ENCODE measurements at places on chromosomes 16 and 17.

DNA sequence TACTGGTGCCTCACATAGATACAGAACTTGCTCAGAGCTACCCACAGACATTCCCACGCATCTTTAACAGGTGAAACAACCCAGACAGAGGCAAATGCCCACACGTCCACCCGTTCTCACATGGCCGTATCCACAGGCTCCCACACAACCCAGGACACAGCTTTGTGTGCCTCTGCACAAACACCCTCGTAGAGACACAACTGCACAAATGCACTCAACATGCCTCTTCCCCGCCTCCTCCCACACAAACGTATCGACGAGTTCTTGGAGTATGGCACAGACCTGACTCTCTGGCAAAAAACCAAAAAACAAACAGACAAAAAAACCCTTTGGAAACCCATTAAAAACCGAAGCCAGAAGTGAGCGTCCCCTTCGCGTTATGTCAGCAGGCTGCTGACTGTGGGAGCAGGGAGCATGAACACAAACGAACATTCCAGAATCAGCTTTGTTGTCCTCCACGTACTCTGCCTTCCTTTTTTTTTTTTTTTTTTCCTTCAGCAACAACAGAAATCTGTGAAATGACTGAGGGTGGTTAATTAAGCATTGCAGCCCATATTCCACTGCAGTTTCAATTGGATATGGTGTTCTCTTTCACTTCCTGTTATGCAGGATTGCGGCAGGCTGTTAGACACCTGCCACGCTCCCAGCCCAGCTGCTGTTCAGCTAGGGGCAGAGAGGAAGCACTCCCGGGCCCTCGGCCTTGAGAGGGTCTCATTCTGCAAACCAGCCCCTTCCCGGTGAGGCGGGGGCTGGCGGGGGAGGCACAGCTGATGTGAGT, 313.7 kb downstream of the MAF start:
- no peak for DNase-seq

DNA sequence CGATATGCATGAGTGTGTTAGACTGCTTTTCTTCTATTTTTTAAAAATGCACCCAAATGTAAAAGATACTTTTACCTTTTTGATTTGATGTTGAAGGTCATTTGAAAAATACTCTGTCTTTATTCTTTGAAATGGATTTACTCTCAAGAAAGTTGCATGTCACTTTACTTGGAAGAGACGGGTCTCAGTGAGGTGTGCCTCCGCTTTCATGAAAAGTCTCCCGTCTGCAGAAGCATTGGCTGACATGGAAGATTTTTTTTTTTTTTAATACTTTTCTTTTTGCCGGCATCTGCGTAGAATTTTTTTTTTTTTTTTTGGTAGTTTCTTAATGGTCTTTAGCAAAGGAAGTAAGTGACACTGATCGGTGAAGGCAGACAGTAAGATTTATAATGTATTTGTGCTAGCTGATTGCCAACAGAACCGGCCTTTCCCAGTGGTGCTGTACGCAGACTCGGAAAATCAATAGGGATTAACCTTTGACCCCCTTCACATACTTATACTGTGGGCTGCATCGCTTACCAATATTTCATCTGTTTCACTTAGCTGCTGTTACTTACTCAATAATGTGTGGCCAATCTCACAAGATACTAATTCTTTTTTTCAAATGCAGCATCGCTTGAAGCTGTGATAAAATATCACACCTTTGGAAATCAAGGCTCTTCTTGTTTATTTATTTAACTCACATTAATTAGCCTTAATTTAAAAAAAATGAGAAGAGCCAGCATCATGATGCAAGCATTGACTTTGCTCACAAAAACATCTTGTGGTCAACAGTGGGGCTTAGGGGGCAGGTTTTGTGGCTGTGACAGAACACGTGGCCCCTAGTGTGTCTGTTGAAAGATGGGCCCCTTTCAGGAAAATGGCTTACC, 383.9 kb downstream of the WWOX start:
- DNase-seq: no peak

DNA sequence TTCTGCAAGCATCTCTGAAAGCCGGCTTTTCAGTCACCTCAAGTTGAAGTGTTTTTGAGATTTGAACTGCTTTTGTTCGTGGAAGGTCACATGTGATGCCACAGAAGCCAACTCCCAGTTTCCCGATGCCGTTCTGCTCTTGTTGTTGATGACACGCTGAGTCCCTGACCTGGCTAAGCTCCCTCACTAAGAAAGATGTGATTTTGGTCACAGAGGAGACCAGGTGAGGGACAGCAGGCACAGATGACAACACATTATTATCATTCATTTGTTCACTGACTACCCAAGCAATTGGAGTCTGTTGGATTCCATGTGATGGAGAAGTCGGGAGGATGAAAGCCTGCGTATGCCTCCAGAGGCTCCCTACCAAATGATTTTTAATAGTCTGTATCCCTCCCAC, 822.4 kb upstream of the RBFOX1 start:
- DNase-seq: no peak

DNA sequence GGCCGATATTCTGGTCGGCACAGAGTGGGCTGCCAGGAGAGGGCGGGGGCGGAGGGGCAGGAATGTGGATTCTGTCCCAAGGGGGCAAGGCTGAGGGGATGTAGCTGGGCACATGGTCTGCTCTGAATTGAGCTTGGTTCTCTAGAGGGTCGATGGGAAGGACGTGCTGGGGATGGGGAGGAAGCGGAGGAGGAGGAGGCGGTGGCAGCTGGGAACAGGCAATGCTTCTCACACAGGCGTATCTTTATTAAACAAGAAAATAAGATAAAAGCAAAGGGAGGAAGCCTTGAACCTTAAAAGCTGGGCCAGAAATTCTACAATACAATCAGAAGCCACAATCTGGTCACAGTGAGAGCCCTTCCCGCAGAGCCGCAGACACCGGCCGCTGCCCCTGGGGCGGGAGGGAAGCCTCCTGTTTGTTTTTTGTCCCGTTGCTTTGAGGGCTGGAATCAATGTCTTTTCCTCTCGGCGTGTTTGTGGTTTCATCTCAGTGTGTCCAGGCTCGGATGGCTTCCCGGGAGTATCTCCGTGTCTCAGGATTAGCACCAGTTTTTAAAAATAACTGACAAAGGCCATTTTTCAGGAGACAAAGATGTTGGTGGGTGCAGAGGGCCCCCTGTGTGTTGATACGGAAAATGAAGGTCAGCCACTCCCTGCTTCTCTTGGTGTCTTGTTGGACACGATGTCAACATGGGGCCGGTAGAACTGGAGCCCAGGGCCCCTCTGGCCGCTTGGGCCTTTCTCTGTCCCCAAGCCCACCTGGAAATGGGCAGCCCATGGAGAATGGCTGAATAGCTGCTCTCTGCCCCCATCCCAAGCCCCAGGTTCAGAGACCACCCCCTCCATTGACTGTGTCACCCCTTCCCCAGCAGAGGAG, 12.3 kb upstream of the SLC7A5 start:
- peak; percentile 61 for DNase-seq

GRCh38 chr16:84836234-84836647, 16.5 kb downstream of the CRISPLD2 start:
- DNase-seq: no peak

DNA sequence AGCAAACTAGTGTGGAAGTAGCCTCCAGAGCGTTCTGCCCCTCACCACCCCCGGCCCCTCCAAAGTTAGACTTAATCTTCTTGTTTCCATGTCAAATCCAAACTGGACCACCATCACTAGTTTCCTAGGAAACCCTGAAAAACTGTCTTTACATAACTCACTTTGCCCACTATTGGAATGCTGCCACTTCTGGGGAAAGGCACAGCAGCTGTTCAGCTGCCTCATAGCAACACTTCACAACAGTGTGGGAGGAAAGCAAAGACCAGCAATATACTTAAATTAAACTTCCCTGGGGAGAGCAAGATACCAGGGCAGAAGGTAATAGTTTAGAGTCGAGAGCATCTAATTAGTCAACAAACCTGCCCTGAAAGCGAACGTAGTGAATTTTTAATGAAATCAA, 452.2 kb downstream of the KCNJ2 start:
- no peak for DNase-seq

DNA sequence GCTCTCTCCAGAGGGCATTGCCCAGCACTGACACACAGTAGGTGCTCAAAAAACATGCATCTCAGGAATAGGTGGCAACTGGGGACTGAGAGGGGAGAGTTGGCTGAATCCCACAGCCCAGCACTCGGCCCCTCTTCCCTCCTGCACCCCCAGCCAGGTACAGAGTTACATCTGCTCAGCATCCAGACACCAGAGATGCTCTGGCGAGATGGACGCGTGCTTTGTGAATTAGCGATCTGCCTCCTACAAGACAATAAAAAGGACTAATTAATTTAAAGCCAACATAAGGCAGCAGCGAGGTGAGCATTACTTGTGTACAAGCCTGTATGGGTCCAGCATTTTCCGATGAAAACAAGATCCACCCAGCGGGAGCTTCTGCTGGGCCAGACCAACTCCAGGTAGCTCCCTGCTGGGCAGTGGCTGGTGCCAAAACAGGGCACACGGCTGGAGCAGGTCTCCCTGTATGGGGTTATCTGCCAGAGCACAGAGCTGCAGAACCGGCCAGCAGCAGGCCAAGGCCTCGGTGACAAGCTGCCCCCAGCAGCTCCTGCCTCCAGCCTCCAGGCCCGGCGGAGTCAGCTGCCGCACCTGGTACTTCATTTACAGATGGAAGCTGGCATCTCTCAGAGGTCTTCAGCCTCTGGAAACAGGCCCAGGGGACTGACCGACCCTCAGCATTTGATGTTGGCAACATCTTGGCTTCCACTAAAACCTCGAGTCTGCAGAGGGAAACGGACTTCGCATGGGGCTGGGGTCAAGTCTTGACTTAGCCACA, 219.7 kb upstream of the SDK2 start:
- DNase-seq: no peak

DNA sequence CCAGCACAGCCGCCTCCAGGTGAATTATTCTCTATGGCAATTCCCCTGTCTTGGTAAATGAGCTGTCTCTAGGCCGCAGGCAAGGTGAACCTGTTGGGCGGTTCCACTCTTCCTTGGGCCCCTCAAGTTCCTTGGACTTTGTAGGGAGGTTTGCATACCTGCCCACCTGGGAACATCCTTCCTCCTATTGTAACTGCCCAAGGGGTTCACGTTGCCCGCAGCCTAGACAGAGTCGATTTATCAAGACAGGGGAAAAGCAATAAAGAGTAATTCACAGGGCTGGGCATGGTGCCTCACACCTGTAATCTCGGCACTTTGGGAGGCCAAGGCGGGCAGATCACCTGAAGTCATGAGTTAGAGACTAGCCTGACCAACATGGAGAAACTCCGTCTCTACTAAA, 122.5 kb downstream of the KCNJ18 start:
- no peak for DNase-seq

DNA sequence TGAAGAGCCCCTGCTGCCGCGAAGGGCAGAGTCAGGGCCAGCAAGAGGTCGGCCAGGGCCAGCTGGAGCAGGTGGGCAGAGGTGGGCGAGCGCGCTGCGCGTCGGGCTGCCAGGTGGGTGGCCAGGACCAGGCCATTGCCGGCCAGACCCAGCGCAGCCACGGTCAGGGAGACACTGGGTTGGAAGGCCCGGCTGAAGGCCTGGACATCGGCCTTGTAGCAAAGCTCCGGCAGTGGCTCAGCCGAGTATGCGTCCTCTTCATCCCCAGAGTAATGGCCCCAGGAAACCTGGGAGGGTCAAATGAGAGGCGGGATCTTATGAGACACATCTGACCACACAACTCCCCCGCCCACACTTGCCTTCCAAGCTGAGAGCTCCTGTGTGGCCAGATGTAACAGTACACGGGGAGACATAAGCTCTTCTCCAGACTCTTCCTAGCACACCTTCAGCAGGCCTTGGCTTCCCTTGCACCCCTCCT, 1.3 kb downstream of the CCR10 start:
- peak; percentile 17 for DNase-seq

DNA sequence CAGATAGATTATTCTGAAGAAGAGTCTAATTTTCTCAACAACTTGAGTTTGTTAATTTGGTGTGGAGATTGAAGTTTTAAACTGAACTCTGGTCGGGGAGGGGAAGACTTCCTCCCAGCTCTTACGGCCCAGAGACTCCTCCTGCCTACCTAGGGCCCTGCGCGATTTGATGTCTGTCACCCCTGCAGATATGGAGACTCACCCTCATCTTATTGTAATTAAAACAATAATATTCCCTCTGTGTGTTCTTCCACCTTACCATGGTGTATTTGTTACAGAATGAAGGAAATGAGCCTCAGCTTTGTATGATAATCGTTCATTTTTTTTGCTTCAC, 184.4 kb upstream of the CACNG5 start:
- DNase-seq: no peak

DNA sequence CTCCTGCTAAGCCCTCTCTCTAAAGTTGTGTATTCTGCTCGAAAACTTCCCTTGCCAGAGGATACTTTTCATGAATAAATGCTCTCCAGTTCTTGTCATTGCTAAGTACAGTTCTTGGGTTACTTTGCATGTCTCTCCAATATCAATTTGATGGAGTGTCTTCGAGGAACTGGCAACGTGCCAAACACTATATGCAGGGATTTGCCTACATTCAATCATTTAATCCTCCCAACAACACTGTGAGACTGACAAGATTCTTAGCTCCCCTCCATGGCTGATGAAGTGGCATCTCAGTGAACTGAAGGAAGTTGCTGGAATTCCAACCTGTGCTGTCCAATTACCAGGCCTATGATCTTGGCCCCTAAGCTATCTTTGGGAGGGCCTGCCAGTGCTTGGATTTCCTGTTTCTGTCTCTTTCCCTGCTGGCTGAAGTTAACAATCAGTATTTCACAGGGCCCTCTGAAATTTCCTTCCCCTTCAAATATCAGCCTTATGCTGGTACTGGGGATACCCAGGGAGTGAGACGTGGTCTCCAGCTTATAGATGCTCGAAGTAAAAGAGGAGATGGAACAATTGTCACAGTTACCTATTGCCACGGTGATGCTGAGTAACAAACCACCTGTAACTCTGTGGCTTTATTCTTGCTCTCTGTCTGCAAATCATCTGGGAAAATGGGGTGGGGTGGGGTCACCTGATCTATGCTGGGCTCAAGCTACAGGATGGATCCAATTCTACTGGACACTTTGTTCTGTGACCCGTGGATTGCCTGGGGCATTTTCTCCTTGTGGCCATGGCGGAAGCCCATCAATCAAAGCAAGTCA, 19.4 kb upstream of the CRISPLD2 start:
- DNase-seq: no peak

GRCh38 chr16:50099957-50100648, 34.3 kb downstream of the HEATR3 start:
- no peak for DNase-seq

DNA sequence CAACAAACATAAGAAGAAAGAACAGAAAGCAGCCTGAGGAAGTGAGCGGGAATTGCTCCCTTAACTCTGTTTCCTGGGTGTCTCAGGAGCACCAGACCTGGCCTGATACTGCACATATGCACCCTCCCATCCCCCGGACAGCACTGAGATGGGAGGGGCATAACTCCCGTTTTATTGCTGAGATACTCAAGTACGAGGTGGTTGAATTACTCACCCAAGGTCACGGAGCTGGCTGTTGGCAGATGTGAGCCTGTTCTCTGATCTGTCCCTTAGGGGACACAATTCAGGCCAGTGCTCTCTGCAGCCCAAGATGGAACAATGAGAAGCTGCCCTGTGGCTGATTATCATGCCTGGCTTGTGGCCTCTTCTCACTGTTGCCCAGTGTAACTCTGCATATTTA, 9.1 kb upstream of the MED9 start:
- DNase-seq: no peak

GRCh38 chr17:80311216-80311827, 50.7 kb downstream of the RNF213 start:
- no peak for DNase-seq

- no peak for DNase-seq
These were observed 388.2 kb upstream of the MAF start for GRCh38 chr16:79988721-79989220.
